ENCODE measurements at places on chromosomes 7 and 10.

DNA sequence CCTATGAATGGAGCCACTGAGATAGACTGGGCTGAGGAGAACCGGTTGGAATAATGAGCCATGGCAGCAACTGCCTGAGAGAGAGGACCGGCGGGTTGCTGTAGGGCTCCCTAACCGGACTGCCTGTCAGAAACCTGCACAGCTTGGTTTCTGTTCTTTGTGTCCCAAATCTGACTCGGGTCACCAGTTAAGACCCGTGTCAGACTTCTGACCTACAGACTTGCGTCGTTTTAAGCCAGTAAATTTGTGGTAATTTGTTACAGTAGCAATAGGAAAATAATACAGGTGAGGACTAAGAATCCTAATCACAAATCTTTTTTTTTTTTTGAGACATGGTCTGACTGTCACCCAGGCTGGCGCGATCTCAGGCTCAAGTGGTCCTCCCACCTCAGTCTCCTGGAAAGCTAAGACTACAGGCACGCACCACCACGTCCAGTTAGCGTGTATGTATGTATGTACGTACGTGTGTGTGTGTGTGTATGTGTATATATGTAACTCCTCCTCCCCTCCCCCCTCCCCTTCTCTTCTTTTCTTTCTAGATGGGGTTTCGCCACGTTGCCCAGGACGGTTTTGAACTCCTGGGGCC is 672 bp upstream of the DDX56 start:
- DNase-seq = no peak

- DNase-seq = no peak
These were observed 590.9 kb upstream of the ANKRD30A start for GRCh38 chr10:36534471-36535002.

- peak; percentile 6 for DNase-seq
These were observed 41.8 kb downstream of the CAMK2B start for GRCh38 chr7:44283381-44284211.

DNA sequence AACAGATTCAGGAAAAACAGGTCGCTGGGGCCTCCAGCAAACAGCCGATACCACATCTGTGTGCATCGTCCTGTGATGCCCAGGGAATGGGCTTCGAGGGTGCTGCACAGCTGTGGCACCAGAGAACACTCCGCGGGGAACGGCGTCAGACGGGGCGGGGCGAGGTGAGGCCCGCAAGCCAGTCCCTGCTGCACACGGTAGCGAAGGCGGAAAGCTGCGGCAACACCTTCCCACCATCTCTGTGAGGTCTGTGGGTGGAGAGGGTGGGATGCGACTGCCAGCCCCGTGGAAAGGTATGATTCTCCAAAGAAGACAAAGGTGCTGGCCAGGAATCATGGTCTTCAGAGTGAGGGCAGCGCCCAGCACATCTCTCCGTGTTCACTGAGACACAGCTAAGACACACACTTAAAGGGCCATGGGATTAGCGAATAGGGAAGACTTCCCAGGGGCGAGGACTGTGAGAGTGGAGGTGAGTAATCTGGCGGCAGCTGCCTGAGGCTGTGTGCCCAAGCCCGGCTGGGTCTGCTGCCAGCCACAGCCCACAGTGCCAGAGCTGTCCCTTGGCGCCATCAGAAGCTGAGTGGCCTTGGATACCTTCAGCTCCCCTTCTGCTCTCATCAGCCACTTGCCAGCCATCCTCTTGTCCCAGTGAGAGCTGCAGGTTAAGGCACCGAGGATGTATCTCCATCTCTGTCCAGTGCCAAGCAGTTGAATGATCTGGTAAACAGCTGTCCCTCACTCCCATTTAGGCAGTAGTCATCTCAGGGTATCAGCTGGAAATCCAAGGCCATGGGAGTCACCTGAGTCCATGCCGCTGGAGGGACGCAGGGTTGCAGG is 17.6 kb downstream of the PRKAG2 start:
- DNase-seq = no peak

DNA sequence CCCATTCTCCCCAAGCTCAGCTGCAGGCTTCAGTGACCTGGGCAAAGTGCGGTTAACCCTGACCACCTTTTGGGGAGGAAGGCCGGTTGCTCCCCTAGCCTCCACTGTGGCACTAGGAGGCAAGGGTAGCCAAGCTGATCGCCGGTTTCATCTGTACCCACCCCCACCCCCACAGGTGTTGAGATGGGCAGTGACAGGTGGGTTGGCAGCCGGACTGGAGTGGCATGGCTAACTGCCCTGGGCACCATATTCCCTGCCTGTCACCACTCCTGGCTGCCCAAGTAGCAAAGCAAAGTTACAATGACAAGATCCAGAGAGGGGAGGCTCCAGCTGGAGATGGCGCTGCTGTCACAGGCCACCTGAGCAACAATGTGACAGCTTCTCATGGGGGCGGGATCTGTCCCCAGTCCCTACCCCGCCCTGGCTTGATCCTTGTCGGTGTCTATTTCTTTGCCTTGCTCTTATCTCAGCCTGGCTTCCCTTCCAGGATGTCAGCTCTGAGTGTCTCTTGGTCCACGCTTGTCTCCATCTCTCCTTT is 27.0 kb upstream of the BMS1 start:
- no peak for DNase-seq

DNA sequence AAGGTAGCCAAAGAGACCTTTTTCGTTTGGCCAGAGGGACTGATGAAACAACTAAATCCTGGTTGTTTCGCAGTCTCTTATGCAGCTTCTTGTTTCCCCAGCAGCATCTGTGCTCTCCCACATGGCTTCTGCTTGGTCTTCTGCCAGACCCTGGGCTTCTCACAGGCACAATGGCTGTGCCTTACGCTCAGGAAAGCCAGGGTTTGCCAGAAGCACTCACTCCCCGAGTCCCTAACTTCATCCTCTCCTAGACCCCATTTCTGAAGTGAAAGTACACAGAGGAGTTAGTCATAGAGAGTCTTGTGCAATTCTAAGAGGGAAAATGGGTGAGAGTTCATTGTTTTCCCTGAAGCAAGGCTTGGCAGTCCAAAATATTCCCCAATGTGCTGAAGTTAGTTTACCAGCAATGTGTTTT is 121.7 kb downstream of the EVX1 start:
- no peak for DNase-seq

DNA sequence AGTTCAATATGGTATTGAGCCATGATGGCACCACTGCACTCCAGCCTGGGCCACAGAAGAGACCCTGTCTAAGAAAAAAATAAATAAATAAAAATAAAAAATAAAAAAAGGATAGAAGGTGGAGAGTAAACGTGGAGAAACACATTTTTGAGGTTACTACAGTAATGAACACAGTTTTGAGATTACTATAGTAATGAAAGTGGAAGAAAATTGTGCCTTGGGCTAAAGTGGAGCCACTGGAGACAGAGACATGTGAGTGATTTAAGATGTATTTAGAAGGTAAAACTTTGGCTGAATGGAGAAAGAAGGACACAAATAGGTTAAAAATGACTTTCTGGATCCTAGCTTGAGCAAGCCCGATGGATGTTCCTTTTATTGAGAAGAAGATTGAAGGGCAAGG is 76.8 kb downstream of the HGF start:
- no peak for DNase-seq

GRCh38 chr7:150402671-150403321 is 23.7 kb downstream of the ZNF775 start:
- DNase-seq = no peak

- DNase-seq = no peak
These were observed 30.3 kb downstream of the OAT start for GRCh38 chr10:124388476-124388822.

- peak; percentile 92 for DNase-seq
These were observed 593 bp downstream of the CDK13 start for GRCh38 chr7:39950473-39951225.

DNA sequence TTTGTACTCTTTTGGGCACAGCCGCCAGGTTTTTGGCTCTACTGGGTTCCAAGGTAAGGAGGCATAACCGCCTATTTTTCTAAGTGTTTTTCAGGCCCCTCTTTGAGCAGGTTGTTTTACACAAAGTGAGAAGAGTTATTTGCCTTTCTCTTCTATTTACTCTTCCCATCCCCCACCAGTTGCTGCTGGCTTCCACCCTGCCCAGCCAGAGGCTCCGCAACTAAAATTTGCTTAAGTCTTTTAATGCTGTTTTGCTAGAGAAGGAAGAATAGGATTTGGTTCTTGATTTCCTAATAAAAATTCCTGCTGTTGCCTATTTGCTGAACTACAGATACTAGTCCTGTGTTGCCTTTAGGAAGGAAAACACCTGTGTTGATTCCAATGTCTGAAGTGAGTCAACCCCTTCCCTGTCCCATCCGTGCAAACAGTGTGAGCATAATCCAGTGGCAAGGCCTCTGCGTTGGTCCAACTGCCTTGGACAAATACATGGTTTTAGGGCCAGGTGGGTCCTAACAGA is 1.9 kb downstream of the PLA2G12B start:
- DNase-seq = no peak

DNA sequence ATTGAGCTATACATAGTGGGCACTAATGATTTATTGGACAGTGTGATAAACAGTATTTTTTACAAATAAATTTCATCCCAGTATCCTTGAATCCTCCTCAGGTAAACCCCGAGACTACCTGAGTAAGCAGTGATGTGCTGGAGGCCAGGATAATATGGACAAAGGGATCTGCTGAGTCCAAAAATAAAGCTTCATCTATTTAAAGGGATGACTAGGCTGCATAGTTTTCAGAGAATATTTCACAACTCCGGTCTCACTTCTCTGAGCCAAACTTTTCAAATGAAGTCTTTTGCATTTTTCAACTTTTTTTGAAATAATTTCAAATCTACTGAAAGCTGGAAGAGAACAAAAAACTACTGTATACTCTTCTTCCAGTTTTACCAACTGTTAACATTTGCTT is 2.5 kb downstream of the ACTR3B start:
- DNase-seq = no peak

Measured in kidney (tissue), 22 donors.